Activated CD4-positive, alpha-beta memory T cell treated with anti-CD3 and anti-CD28 coated beads for 36 hours (primary cell): ENCODE measurements at places on chromosomes 1 and 21.

- no peak for DNase-seq
Observed at GRCh38 chr1:229230140-229230892, 40.6 kb upstream of the RAB4A start.

GRCh38 chr1:234727018-234727940 is 117.3 kb upstream of the IRF2BP2 start:
- no peak for DNase-seq

- no peak for DNase-seq
Observed at GRCh38 chr1:119250299-119250698, 109.8 kb upstream of the WARS2 start.

- DNase-seq = no peak
Observed at GRCh38 chr1:84750110-84750730, 60.0 kb upstream of the SSX2IP start.

DNA sequence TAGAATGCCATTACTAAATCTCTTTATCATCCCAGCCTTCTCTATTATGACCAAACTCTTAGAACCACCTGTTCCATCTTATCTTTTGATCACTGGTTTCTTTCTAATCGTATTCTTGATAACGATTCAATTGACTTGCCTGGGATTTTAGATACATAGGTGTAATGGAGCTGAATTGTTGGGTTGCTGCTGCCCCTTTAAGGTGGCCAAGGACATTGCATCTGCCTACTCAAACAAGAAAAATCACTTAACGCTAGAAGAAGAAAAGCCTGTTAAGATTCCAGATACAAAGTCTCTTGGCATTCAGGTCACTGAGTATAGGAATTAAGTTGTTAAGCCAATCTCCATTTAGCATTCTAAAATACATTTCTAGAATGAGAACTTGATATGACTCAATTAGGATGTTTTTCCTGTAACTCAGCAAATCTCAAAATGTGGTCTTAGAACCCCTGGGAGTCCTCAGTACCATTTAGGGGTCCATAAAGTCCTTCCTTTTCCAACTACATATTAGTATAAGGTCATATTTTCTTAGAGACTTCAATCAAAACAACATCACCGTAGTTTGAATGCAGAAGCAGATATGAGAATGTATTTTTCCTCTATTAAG is 12.4 kb downstream of the NEXN start:
- peak; percentile 27 for DNase-seq

- no peak for DNase-seq
Observed at GRCh38 chr1:65817891-65818290, 25.2 kb downstream of the PDE4B start.

DNA sequence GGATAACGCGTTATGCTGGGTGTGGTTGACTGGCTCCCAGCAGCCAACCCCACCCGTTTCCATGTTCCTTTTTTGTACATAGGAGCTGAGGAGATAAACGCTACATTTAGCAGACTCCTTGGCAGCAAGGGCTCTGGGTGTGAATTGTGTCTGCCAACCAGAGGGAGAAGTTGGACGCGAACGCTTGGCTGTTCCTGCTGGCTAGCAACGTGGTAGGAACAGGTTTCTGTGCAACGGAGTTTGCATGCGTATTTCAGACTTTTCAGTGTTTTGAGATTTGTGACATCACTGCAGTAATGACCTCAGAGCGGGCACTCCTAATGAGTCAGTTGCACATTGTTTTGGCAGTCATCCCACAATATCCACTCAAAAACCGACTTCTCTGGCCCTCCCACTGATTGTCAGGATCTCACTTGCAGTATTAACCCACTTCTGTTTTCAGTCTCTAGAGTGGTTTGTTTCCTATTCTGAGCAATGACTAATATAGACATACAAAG is 98.7 kb upstream of the RGS1 start:
- DNase-seq = peak; percentile 37

DNA sequence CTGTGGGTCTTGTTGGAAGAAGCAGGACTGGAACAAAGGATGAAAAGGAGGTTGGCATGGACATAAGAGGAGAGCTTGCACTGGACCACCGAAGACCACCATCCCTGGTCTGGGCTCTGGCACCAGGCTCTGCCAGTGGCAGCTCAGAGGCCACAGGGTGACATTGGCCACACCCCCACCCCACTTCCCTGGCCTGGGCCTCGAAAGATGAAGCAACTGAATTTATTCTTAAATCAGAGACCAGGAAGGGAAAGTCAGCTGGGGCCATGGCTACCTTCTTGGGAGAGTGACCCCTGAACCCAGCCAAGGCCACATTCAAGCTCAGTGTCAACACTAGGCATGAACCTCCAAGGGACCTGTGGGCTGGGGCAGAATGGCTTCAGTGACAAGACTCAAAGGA is 4.0 kb downstream of the KLHDC7A start:
- DNase-seq = no peak

DNA sequence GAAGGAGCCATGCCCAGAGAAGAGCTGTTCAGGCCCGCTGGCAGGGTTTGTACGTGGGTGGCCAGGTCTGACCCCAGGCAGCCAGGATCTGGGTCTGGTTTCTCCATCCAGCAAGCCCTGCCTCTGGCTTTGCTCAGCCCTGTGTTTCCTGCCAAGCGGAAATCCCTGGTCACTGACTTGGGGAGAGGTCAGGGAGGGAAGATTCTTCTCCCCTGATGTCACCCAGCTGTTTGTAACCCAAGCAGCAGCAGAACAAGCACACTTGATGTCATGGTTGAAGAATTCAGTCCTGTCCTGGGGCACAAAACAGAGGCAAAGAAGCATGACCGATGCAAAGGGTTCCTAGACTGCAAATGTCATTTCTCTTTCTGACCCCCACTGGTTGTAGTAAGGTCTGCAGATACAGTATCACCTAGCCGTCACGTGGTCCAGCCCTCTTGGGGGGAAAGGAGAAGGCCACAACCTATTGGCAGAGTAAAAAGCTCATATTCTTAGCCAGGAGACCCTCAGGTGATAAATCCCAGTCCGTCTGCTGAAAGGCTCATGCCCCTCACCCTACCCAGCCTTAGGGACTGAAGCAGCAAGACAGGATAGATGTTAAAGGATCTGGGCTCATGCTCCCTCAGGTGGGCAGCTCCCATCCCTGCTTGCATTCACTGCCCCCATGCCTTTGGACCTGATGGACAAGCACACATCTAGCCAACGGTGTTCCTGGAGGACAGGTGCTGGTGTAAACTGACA is 120.9 kb downstream of the SYT2 start:
- no peak for DNase-seq

- no peak for DNase-seq
Observed at GRCh38 chr1:207218512-207219362, 102.7 kb upstream of the CD55 start.

- no peak for DNase-seq
Observed at GRCh38 chr1:6049419-6049818, 3.7 kb downstream of the KCNAB2 start.

DNA sequence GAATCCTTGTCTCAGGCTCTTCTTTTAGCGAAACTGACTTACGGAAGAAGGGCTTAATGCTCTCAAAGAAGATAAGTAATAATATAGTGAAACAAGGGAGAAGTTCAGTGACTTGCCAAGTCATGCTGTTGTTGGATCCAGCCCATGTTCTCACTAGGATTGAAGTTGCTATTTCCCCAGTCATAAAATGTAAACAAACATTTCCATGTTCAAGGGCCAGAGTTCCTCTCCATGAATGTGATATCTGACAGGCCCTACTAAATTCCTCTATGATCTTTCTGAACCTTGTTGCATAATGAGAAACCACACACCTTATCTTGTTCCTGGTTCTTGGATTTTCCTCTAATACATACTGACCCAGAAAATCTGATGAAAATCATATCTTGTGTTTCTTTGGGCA is 876.5 kb upstream of the B3GALT2 start:
- DNase-seq = no peak

- no peak for DNase-seq
Observed at GRCh38 chr1:215635827-215636226, 68.7 kb downstream of the KCTD3 start.

DNA sequence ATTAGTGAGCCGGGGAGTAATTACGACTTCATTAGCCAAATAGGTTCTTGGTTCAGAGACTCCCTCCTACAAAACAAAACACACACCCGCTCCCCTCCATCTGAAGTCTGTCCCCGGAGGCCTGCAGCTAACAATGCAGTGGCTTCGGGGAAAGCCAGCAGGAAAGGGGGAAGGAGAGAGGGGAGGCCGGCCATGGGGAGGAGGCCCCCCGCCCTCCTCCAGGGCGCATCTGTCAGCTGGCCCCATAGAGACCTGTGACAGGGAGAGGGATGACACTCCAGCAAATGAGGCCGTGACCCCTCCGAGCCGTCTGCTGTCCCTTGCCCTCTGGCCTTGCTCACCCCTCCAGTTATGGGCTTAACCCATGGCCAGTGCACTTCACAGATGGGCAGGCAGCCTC is 12.1 kb upstream of the CNTN2 start:
- no peak for DNase-seq

DNA sequence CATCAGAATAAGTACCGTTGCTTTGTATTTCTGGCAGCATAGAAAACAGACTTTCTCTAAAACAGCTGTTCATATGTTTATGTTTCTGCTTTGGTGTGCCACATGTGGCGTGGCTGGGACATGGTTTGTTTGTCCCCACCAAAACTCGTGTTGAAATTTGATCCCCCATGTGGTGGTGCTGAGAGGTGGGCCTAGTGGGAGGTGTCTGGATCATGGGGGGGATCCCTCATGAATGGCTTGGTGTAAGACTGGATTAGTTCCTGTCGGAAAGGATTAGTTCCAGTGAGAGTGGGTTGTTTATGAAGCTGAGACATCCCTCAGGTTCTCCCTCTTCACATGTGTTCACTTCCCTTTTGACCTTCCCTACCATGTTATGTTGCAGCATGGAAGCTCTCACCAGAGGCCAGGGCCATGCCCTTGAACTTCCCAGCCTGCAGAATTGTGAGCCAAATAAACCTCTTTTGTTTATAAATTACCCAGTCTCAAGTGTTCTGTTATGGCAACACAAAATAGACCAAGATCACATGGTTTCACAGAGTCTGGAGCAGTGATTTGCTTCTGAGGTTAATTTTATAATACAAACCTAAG is 17.9 kb upstream of the H3-3A start:
- no peak for DNase-seq

DNA sequence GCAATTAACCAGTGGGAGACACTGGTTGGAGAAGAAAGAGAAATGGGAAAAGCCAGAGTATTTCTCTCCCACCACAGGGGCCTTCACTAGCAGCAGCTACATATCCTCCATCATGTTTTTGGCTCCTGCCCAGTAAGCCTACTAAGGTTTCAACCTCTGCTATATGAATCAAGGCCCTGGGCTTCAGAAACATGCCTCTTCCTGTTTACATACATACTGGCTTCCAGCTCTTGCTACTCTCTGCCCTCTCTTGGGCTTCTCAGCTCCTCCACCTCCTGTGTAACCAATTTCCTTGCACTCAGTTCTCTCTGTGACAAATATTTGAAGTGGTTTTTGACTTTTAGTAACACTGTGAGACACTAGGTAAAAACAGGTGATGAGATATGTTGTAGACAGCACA is 80.8 kb downstream of the LRRC7 start:
- no peak for DNase-seq

- no peak for DNase-seq
Observed at GRCh38 chr21:45502600-45502999, 39.6 kb downstream of the SLC19A1 start.

GRCh38 chr1:110307239-110307974 is 31.8 kb upstream of the RBM15 start:
- no peak for DNase-seq

GRCh38 chr1:77536813-77537212 is 145.6 kb downstream of the ZZZ3 start:
- DNase-seq = no peak
